ENCODE measurements at places on chromosomes 2 and 18. TPM values are rescaled to one million over a fixed set of nuclear protein-coding genes. Genes with fewer than 3 reads are reported as not detected.

IL37 gene
- total RNA-seq, result not detected

PPIL3 gene
- 41.1 TPM for total RNA-seq

- H3K36me3 ChIP-seq, result no peaks in the 10 kb centered on the region
- H3K4me3 ChIP-seq, result no peak overlapping the region
- peaks cover 42% of the 10 kb centered on the region for H3K4me1 ChIP-seq
- peak overlapping the region; percentile 61 for H3K27ac ChIP-seq
These were observed 52.6 kb downstream of the MGAT5 start for GRCh38 chr2:134306521-134306920.

GRCh38 chr2:113755035-113755834, 1.2 kb downstream of the SLC35F5 start:
- H3K27me3 ChIP-seq, result peaks cover 3% of the 10 kb centered on the region

GRCh38 chr2:187362151-187362550, 85.9 kb downstream of the CALCRL start:
- peaks cover 4% of the 10 kb centered on the region for H3K27me3 ChIP-seq
- H3K36me3 ChIP-seq, result peaks cover 19% of the 10 kb centered on the region
- H3K4me1 ChIP-seq, result no peaks in the 10 kb centered on the region
- no peak overlapping the region for H3K4me3 ChIP-seq

DNA sequence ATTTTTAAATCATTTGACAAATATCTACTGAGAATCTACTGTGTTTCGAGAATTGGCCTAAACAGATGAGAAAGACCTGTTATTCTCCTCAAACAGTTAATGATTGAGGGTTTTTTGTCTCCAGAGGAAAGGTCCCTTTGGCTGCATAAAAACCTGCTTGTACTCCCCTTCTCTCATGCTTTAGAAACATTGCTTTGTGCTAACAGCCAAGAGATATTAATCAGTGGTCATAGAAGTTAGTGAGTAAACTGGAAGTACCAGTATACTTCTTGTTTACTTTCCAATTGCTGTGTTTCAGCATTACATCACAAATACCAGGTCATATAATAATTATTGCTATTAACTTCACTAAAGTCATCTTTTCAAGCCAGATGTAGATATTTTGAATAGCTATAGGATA, 34.1 kb downstream of the ITGB6 start:
- no peaks in the 10 kb centered on the region for H3K36me3 ChIP-seq
- H3K4me1 ChIP-seq, result no peaks in the 10 kb centered on the region
- H3K4me3 ChIP-seq, result no peak overlapping the region
- H3K27me3 ChIP-seq, result no peaks in the 10 kb centered on the region
- no peak overlapping the region for H3K27ac ChIP-seq

DNA sequence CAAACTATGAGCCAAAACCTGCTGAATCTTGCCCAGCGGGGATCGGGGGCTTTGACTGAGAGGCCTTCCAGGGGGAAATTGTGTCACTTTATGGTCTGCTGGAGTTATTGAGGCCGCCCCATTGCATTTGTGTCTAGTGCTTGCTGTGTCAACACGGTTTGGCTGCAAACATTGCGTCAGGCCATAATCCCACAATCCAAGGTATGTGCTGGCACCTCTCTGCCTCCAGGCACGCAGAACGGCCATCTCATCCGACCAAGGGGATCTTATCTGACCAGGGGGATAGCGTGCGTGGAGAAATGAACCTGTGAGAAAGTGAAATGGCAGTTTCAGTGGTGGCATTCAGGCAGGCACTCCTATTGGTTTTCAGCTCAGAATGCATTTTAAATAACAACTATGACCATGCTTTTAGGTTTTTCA, 18.1 kb upstream of the LYPD6B start:
- no peak for DNase-seq
- no peak overlapping the region for H3K27ac ChIP-seq
- H3K4me1 ChIP-seq, result peaks cover 8% of the 10 kb centered on the region
- peaks cover 21% of the 10 kb centered on the region for H3K36me3 ChIP-seq

- no peak for DNase-seq
- no peaks in the 10 kb centered on the region for H3K4me1 ChIP-seq
- H3K4me3 ChIP-seq, result no peak overlapping the region
- no peak overlapping the region for H3K27ac ChIP-seq
These were observed 138.4 kb upstream of the HNRNPA3 start for GRCh38 chr2:177074099-177074710.

Data from endothelial cell (in vitro differentiated cells).